Activated CD4-positive, alpha-beta T cell treated with anti-CD3 and anti-CD28 coated beads, Interleukin-2, amount 50 U/mL, for 48 hours (primary cell): ENCODE measurements at places on chromosomes 16 and 17.

DNA sequence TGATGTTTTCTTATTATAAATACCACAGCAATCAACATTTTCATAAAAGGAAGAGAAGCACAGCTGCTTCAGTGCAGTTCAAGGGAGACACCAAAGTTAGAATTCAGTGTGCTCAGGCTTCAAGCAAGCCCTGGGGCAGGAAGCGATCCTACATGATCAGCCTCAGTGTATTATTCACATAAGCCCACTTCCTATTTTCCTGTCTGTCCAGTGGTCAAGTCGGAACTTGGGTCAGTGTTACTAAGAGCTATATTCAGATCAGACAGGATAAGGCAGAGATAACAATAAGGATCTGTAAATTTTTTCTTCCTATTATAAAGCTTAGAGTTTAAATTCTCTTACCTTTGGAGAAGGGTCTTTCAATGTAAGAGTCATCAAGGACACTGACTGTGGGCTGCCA lies 12.9 kb downstream of the HEATR6 start:
- DNase-seq: no peak

GRCh38 chr16:68381363-68381724 lies 67.0 kb downstream of the SMPD3 start:
- no peak for DNase-seq

DNA sequence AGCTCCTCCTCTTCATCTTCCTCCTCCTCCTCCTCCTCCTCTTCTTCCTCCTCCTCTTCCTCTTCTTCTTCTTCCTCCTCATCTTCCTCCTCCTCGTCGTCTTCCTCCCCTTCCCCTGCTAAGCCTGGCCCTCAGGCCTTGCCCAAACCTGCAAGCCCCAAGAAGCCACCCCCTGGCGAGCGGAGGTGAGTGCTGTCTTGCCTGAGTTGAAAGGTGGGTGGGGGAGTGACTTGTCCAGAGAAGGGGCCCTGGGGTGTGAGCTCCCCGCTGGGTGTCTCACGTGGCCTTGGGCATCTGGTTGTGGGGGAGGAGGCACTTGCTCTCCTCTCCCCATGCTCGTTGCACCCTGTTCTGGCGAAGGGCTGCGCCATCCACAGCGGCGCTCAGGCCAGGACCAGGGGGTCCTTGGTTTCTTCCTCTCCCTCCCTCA lies 8.0 kb downstream of the ELOB start:
- no peak for DNase-seq

DNA sequence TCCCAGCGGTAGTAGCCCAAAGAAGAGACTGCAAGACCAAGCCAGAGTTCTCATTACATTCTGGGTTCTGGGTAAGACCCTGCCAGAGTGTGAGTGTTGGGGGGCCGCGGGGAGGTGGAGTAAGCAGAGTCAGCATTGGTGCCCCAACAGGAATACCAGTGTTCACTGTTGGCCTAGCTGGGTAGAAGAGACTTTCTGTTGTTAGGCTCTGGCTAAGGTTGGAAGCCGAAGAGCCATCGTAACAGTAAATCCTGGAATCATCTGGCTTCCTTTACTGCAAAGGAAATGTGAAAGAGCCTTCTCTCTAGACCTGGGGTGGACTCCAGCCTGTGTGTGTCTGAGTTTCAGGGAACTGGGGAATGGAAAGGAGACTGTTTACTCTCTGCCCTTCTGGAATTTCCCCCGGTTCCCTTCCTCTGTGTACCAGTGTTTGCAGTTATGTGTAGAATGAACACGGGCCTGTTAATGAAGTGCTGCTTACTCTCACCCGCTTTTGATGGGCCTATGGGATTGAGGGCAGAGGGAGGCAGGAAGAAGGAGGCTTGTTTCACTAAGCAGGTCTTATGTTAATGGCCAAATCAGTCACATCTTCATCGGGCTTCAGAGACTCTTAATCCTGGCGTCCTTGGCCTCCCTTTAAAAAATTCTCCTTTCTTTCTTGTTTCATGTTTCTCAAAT lies 68.5 kb downstream of the WWP2 start:
- DNase-seq: no peak

DNA sequence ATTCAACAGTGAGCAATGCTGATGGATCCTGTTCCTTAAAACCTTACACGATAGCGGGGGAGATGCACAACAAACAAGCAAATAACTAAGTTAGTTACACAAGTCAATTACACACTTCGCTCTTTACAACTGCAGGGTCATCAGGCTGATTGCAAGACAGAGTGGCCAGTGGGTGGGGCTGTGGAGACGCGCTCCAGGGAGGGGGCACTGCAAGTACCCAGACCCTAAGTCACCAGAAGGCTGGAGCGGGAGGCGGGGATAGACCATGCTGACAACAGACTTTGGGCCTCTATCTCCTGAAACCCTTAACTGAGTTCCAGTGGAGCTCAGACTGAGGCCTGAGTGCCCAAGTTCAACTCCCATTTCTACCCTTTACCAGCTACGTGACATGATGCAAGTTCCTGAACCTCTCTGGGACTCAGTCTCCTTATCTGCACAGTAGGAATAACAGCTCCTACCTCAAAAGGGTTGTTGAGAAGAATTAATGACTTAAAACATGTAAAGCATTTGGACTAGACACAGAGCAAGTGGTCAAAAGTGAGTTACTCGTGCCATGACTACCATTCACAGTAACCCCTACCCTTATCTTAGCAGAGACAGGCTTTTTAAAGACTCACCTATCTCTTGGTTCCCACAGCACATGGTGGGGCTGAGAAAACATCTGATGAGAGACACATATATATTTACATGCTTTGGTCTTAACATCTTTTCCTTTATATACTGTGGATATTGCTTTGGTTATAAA lies 10.4 kb downstream of the CPPED1 start:
- no peak for DNase-seq
